RWPE2 (cell line): ENCODE measurements at places on chromosomes 3 and 15.

GRCh38 chr3:27345493-27345892 lies 23.7 kb downstream of the NEK10 start:
- no peaks in the 10 kb centered on the region for H3K36me3 ChIP-seq
- H3K4me1 ChIP-seq, result peaks cover 9% of the 10 kb centered on the region
- no peaks in the 10 kb centered on the region for H3K27me3 ChIP-seq
- DNase-seq, result no peak
- H3K27ac ChIP-seq, result no peak overlapping the region
- no peak overlapping the region for H3K4me3 ChIP-seq

DNA sequence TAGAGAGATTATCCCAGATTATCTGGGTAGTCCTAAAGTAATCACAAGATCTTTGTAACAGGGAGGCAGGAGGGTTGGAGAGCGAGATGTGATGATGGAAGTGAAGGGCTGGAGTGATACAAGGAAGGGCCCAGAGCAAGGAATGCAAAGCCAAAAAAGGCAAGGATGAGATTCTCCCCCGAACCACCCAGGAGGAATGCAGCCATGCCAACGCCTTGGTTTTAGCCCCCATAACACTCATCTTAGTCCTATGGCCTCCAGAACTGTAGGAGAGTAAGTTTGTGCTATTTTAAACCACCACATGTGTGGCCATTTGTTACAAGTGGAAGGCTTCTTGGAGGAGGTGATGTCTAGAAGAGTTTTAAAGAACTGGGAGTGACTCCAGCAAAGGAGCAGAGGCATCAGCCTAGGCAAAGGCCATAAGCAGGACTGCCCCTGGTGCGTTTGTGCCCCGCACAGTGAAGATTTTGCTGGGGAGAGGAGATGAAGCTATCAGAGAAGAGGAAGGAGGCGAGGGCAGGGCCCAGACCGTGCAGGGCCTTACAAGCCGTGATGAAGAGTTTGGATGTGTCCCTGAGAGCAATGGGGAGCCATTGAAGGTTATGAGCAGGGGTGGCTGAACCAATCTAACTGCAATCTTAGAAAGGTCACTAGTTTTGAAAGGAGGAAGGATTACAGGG lies 25.3 kb upstream of the CORO2B start:
- H3K27me3 ChIP-seq, result no peaks in the 10 kb centered on the region
- H3K4me3 ChIP-seq, result no peak overlapping the region
- H3K36me3 ChIP-seq, result no peaks in the 10 kb centered on the region
- no peak for DNase-seq
- H3K4me1 ChIP-seq, result no peaks in the 10 kb centered on the region
- no peak overlapping the region for H3K27ac ChIP-seq

- H3K36me3 ChIP-seq, result no peaks in the 10 kb centered on the region
- no peaks in the 10 kb centered on the region for H3K4me1 ChIP-seq
- no peaks in the 10 kb centered on the region for H3K27me3 ChIP-seq
- H3K27ac ChIP-seq, result no peak overlapping the region
These were observed 107.3 kb downstream of the STAC start for GRCh38 chr3:36487616-36488015.

DNA sequence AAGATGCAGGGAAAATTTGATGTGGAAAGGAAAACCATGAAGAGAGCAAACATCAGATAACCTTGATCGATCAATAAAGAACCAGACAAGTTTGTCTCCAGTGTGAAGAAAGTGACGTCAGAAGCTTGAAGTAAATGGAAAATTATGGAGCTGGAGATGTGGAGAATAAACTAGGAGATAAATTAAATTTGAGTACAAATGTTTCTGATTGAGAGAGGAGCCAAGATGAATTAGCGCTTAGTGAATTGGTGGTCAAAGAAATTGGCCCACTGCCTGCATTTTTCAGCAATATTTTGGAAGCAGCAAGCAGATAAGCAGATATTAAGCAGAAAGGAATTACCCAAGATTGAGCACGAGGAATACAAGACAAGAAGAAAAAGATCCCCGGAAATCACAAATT lies 567.3 kb upstream of the ZNF385D start:
- no peaks in the 10 kb centered on the region for H3K4me1 ChIP-seq
- H3K4me3 ChIP-seq, result no peak overlapping the region

GRCh38 chr15:71747128-71748083 lies 62.9 kb upstream of the NR2E3 start:
- H3K4me1 ChIP-seq, result peaks cover 41% of the 10 kb centered on the region
- H3K4me3 ChIP-seq, result no peak overlapping the region
- no peaks in the 10 kb centered on the region for H3K27me3 ChIP-seq
- DNase-seq, result no peak
- H3K27ac ChIP-seq, result peak overlapping the region; percentile 92

DNA sequence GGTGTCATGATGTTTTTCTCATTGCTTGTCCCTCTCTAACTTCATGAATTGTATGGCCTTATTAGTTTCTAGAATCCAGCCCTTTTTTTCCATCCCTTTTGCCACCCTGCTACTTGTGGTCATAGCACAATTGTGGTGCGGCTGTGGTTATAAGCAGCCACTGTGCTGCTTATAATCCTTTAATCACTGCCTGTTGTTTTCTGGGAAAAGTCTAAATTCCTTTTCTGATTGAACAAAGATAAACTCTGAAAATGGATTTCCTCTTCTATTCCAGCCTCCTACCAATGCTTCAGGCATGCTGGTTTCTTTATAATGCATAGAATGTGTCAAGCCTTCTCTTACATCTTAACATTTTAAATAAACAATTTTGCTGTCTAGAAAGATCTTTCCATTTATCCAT lies 319.5 kb downstream of the C3orf38 start:
- no peaks in the 10 kb centered on the region for H3K4me1 ChIP-seq

DNA sequence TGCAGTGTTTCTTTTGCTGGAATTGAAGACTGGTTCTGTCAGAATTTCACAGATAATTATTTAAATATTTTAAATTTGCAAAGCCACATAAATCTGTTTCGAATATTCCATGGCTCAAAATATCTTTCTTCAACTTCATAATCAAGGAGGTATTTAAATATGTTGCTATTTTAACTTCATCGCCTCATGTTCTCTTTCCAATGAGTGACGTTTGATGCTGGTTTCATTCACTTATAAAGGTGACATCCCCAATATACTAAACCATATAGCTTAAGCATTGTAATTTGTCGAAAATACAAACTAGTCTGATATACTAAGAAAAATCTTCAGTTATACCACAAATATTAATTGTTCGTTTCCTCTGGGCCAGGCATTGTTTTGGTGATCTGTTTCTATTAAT lies 22.5 kb downstream of the MBNL1 start:
- no peaks in the 10 kb centered on the region for H3K27me3 ChIP-seq
- H3K4me1 ChIP-seq, result peaks cover 30% of the 10 kb centered on the region
- no peak for DNase-seq
- H3K4me3 ChIP-seq, result no peak overlapping the region
- no peak overlapping the region for H3K27ac ChIP-seq
- peaks cover 4% of the 10 kb centered on the region; the same call in 1 of the 2 replicates for H3K36me3 ChIP-seq
